ENCODE measurements at places on chromosomes 1 and 21.

GRCh38 chr1:31263408-31263807 is 23.7 kb upstream of the NKAIN1 start:
- no peak for DNase-seq

GRCh38 chr1:14115976-14116375 is 416.0 kb downstream of the PRDM2 start:
- no peak for DNase-seq

GRCh38 chr1:231882790-231883189 is 256.2 kb downstream of the DISC1 start:
- no peak for DNase-seq

- no peak for DNase-seq
Measured at GRCh38 chr1:24415910-24416665, 486 bp downstream of the NIPAL3 start.

- DNase-seq: no peak
Measured at GRCh38 chr1:244636488-244637259, 16.3 kb upstream of the DESI2 start.

GRCh38 chr1:1039145-1039910 is 19.4 kb downstream of the AGRN start:
- DNase-seq: no peak

DNA sequence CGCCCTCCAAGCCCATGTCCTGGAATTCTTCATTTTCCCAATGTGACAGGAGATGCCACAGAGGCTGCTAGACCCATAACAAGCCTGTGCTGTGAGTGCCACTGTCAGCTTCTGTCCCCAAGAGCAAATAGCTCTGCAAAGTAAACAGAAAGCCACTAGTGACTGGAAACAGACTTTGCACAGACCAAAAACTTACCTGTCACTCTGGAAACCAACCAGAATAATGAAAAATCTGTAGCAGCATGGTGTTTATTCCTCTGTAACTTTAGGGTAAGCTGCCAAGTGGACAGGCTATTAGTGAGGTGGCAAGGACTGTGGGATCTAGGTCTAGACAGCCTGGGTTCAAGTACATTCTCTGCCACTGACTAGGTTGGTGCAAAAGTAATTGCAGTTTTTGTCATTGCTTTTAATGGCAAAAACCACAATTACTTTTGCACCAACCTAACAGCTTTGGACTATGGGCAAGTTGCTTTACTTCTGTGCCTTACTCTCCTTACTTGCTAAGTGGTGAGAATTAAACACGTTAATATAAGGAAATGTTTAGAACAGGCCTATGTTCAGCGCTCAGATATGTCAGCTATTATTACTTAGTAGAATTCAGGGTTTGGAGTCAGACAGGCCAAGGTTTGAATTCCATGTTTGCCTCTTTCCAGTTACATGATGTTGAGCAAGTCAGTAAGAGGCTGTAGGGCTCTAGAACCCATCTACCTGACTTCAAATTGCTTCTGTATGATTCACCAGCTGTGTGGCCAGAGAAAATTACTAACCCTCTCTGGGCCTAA is at the start of gene C8B:
Gene C8B, minus strand, starts transcription at position 100 of the 782 bp plus-strand sequence. Its CDS starts 67 bp downstream, at position 33.
- DNase-seq: no peak

- no peak for DNase-seq
Measured at GRCh38 chr1:75901371-75901770, 30.8 kb downstream of the ASB17 start.

- no peak for DNase-seq
Measured at GRCh38 chr1:27755865-27756264, 17.2 kb upstream of the STX12 start.

- DNase-seq: no peak
Measured at GRCh38 chr1:230206207-230206606, 139.2 kb downstream of the GALNT2 start.

DNA sequence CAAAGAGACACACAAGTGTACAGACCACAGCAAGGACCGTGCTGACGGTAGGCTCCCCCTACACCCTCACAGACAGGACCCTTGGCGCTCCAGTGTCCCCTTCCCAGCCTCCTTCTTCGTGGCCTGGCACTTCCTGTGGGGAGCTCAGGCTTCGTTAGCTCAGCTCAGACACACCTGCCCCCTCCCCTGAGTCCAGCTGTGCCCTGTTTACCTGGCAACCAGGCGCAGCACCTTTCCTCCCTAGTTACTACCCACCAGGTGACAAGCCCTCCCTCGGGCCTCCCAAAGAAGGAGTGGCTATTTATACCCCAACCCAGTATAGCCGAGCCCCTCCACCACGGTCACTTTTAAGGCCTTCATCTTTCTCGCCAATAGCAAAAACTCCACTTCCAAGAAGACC is 4.7 kb downstream of the CELF3 start:
- DNase-seq: peak; percentile 15

DNA sequence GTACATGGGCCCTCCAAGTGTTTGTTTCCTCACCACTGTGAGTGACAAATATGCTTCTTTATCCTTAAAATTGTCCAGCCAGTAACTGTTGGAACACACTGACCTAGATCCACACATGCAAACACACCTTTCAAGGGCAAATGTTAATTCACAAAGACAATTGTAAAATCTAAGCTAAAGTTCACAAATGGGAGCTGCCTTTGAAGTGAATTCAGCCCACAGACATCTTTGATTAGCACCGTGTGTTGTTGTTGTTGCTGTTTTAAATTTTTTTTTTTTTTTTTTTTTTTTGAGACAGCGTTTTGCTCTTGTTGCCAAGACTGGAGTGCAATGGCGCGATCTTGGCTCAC is 52.3 kb upstream of the SLC16A1 start:
- DNase-seq: no peak

- no peak for DNase-seq
Measured at GRCh38 chr21:45536301-45537081, 5.7 kb downstream of the SLC19A1 start.

DNA sequence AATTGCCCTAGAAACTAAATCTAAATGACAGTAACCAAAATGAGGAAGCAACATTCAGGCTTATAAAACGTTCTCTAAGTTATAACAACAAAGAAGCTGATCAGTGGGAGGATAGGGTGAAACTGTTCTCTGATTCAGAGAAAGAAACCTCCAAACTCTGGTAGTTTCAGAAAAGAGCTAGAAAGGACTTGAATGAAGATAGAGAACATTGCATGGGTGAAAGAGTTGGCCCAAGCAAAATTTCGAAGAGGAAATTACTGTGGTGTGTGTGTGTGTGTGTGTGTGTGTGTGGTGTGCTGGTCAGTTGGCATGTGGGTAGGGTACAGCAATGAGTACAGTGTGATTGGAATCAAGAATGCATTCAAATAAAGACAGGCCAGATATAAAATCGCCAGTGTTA is 16.5 kb upstream of the SPAG17 start:
- no peak for DNase-seq

- no peak for DNase-seq
Measured at GRCh38 chr1:245679821-245680780, 525.3 kb downstream of the KIF26B start.

GRCh38 chr1:191760016-191760415 is 398.2 kb upstream of the RGS18 start:
- no peak for DNase-seq

GRCh38 chr1:175188936-175189335 is 3.6 kb downstream of the KIAA0040 start:
- no peak for DNase-seq

- no peak for DNase-seq
Measured at GRCh38 chr1:65479554-65480204, 59.2 kb downstream of the LEPR start.

DNA sequence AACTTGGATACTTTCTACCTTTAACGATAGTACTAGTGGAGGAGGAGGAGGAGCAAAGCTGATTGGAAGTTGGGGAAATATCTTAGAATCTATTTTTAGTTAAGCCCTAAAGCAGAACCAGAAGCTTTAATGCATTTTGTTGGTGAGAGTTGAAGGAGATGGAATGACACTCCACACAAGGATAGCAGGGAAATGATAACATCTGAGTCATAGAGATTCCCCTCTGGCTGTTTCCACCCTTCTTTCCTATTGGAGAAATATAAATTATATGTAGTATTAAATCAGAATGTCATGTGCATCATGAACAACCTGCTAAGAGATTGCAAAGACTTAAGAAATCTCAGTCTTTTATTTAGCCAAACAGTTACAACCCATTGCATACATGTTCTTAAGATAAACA is 1357.7 kb downstream of the NCAM2 start:
- DNase-seq: no peak

DNA sequence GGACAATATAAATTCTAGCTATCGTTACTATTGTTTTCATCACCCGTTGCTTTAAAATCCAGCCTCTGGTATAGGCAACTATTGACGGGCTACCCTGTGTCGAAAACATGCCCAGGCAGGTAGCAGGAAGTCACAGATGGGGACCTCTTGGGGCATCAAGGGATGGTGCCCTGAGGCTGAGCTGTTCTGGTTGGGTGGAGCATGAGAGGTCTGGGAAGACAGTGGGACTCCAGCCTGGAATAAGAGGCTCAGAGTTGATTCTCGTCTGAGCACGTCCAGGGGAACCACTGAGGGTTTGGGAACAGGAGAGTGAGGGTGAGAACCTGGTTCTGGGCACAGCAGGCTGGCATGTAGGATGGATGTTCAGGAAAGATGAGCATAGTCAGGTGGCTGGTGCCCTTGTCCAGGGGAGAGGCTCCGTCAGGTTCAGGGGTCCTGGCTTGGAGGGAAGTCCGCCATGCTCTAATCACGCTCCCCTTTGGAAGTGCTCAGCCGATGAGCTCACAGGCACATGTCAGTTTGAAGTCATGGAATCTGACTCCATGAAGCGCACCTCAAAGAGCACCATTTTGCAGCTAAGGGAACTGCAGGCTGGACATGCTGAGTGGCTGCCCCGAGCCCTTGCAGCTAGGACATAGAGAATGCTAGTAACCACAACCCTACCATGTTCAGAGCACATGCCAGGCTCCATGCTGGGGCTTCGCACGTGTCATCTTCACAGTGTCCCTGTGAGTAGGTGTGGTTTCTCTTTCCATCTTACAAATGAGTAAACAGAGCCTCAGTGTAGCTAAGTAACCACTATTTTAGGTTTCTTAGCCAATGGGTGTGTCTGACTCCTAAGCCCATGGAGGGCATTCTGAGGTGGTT is 21.0 kb downstream of the PCSK9 start:
- DNase-seq: no peak

DNA sequence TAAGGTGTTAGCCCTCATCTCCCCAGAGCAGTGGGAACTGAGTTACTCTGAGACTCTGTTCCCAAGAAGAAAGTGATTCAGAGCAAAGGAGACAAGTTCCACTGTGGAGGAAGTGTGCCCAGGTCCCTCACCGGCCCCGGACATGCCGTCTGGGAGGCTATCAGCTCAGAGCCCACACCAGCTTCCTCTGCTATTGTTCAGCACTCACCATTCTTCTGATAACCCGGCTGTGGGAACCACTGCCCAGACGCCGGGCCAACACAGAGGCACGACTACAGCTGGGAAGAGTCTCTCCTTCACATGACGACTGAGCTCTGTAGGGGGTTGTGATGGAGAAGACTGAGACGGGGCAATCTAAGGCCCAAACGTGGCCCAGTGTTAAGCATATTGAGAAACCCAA is 34.2 kb upstream of the GJA5 start:
- no peak for DNase-seq

GRCh38 chr1:41356752-41357151 is 4.5 kb upstream of the FOXO6 start:
- no peak for DNase-seq

DNA sequence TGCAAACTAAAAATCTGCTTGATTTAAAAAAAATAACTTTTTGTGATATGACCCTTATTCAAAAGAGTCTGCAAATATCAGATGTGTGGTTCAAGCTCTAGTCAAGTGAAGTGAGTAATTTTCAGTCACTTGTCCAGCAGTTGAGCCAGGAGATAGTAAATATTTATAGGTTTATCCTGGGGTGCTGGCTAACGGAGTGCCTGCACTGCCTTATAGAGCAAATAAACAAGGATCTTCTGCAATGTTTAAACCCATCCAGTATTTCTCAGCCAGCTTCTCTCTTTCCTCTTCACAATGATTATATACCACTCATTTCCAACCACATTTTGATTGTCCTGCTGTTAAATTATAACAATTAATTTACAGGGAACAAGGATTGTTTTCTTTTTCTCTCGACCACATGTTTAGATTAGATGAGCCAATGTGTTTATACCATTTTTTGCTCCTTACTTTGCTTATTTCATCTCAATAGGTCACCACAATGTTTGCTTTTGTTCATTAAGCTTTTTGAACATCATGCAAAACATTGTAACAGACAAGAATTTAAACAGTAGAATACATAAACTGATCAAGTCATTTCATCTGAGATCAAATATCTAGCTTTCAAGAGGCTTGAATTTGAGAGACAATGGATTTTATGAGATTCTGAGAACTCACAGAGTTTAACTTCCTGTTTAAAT is 60.3 kb upstream of the GREM2 start:
- no peak for DNase-seq

DNA sequence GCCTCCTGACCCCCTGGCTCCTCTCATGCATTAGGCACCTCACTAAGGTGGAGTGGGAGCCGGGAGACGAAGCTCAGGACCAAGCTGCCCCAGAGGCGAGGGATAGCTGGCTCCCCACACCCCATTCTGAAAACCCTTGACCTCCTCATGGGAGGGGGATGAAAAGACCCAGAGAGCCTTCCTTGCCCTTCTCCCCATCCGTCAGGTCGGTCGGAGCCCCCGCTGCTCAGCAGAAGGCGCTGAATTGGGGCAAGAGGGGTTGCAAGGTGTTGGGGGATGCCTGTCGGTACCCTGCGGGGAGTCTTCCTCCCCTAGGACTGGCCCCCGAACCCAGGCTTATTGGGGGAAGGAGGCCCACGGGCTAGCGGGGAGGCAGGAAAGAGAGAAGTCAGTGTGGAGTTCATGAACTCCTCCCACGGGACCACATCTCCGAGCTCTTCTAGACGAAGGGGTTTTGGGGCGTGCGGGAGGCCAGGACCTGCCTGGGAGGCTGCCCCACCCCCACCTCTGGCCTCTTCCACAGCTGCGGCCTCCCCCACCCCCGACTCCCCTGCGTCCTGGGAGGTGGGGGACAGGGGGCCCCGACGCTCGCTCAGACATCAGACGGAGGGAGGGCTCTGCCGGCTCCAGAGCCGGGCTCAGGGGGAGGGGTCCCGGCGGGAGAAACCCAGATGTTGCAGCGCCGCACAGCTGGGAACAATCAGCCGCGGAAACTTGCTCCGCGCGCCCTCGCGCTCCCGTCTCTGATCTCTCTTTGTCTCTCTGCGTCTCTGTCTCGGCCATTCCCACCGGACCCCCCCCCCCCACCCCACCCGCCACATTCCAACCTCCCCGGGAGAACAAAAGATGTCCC is 719 bp downstream of the MFAP2 start:
- no peak for DNase-seq

DNA sequence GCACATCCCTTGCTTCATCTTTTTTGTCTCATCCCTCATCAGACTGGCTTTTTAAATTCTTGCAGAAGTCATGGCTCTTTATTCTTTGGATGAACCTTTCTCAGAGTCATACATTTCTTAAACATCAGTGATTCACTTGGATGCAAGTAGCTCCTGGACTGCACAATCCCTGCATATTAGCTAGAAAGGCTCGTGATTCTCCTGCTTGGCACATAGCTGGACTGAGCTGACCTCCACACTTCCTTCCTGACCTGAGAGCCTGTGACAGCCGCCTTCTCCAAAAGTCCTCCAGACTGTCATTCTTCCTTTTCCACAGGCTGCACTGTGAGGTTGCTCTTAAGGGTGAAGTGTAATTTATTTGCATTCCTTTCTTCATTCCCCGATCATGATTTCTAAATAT is 109.4 kb downstream of the RGL1 start:
- no peak for DNase-seq
